ENCODE measurements at places on chromosomes 6 and 20. TPM values are rescaled to one million over a fixed set of nuclear protein-coding genes. Genes with fewer than 3 reads are reported as not detected.

DNA sequence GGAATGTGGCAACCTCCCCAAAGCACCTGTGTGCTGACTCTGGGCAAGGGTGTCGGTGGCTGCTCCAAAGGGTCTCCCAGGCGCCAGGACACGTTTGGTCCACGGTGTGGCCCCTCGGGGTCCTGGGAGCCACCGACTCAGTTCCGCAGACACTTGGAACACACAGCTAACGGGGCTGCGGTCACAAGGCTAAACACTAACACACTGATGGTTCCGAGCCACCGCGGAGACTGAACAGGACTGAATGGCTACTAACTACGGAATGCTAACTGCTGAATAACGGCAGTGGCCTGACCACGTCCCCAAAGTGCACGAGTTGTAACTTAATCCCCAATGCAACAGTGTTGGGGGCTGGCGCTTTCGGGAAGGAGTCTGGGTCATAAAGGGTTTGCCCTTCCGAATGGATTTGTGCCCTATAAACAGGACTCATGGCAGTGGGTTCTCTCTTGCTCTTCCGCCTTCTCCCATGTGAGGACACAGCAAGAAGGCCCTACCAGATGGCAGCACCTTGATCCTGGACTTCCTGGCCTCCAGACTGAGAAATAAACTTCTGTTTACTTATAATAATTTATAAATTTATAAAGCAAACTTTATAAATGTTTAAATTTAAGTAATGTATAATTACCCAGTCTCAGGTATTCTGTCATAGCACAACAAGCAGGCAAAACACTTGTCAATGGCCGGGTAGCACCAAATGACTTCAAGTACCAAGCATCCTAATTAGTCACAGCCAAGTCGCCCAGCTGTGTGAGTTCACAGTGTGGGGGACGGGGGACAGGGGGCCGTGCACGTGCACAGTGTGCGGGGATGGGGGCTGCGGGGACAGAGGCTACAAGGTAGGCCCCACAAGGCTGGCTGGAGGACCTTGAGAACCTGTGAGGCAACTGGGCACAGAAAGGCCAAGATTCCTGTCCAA lies 2.3 kb upstream of the EEF1A2 start:
- DNase-seq = no peak
- H3K4me3 ChIP-seq = no peak overlapping the region
- H3K27me3 ChIP-seq = peaks cover 48% of the 10 kb centered on the region
- H3K36me3 ChIP-seq = no peaks in the 10 kb centered on the region
- H3K27ac ChIP-seq = no peak overlapping the region

GRCh38 chr6:130602151-130602770 lies 224.9 kb upstream of the SMLR1 start:
- peak; percentile 98 for DNase-seq
- no peak overlapping the region for H3K4me3 ChIP-seq
- no peaks in the 10 kb centered on the region for H3K27me3 ChIP-seq
- peak overlapping the region; percentile 90 for H3K27ac ChIP-seq
- no peaks in the 10 kb centered on the region for H3K36me3 ChIP-seq

DNA sequence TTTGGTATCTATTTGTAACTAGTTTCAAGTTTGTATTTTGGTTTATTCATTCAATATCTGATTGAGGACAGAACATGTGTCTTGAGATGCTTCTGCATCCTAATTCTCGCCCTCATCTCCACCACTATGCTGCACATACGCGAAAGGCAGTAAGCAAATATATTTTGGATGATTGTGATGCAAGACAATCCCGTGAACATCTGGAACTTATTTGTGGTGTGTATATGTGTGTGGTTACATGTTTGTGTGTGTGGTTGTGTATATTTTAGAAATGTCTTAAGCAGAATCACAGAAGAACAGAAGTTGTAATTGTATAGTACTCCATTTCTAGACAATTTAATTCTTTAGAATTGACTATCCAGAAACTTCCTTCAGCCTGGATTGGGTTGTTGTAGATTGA lies 35.1 kb upstream of the RNF144B start:
- H3K36me3 ChIP-seq = no peaks in the 10 kb centered on the region
- H3K27ac ChIP-seq = no peak overlapping the region
- H3K4me1 ChIP-seq = peaks cover 2% of the 10 kb centered on the region
- no peaks in the 10 kb centered on the region for H3K27me3 ChIP-seq

GRCh38 chr6:79670789-79671188 lies 39.7 kb downstream of the SH3BGRL2 start:
- no peaks in the 10 kb centered on the region for H3K36me3 ChIP-seq
- peaks cover 5% of the 10 kb centered on the region for H3K4me1 ChIP-seq
- H3K27ac ChIP-seq = no peak overlapping the region
- no peak for DNase-seq
- no peaks in the 10 kb centered on the region for H3K27me3 ChIP-seq

- H3K36me3 ChIP-seq = no peaks in the 10 kb centered on the region
- H3K4me3 ChIP-seq = no peak overlapping the region
- no peak for DNase-seq
- H3K4me1 ChIP-seq = no peaks in the 10 kb centered on the region
Measured at GRCh38 chr20:2707353-2708072, 14.9 kb downstream of the EBF4 start.

- H3K4me1 ChIP-seq = 0 out of 2 replicates have a peak, but pooled peaks cover 2% of the 10 kb centered on the region
- peaks cover 5% of the 10 kb centered on the region for H3K27me3 ChIP-seq
- no peak overlapping the region for H3K27ac ChIP-seq
- no peak overlapping the region for H3K4me3 ChIP-seq
- H3K36me3 ChIP-seq = no peaks in the 10 kb centered on the region
- no peak for DNase-seq
Measured at GRCh38 chr20:44858606-44859360, 26.7 kb upstream of the YWHAB start.

- no peak overlapping the region for H3K4me3 ChIP-seq
- no peak overlapping the region for H3K27ac ChIP-seq
- H3K36me3 ChIP-seq = no peaks in the 10 kb centered on the region
- peaks cover 10% of the 10 kb centered on the region for H3K4me1 ChIP-seq
Measured at GRCh38 chr6:89032599-89032998, 48.0 kb upstream of the PNRC1 start.

GRCh38 chr6:35148167-35148741 lies 7.1 kb upstream of the TCP11 start:
- peak; percentile 77 for DNase-seq
- H3K27me3 ChIP-seq = no peaks in the 10 kb centered on the region
- H3K36me3 ChIP-seq = no peaks in the 10 kb centered on the region
- H3K4me1 ChIP-seq = peaks cover 20% of the 10 kb centered on the region
- no peak overlapping the region for H3K4me3 ChIP-seq

GRCh38 chr6:33652002-33652401 lies 30.9 kb downstream of the ITPR3 start:
- no peaks in the 10 kb centered on the region for H3K4me1 ChIP-seq
- no peak overlapping the region for H3K4me3 ChIP-seq
- no peaks in the 10 kb centered on the region for H3K27me3 ChIP-seq
- DNase-seq = no peak

GRCh38 chr6:36265744-36266143 lies 4.1 kb upstream of the PNPLA1 start:
- peaks cover 51% of the 10 kb centered on the region for H3K27me3 ChIP-seq
- H3K36me3 ChIP-seq = no peaks in the 10 kb centered on the region
- DNase-seq = no peak
- no peak overlapping the region for H3K4me3 ChIP-seq

GRCh38 chr6:1911474-1911873 lies 301.8 kb downstream of the FOXC1 start:
- no peaks in the 10 kb centered on the region for H3K36me3 ChIP-seq
- no peak overlapping the region for H3K27ac ChIP-seq
- no peak overlapping the region for H3K4me3 ChIP-seq
- no peaks in the 10 kb centered on the region for H3K27me3 ChIP-seq

- DNase-seq = peak; percentile 69
- no peaks in the 10 kb centered on the region for H3K36me3 ChIP-seq
- H3K27me3 ChIP-seq = peaks cover 18% of the 10 kb centered on the region
- H3K4me3 ChIP-seq = no peak overlapping the region
- H3K27ac ChIP-seq = no peak overlapping the region
Measured at GRCh38 chr20:64188682-64189529, 24.7 kb downstream of the MYT1 start.

DNA sequence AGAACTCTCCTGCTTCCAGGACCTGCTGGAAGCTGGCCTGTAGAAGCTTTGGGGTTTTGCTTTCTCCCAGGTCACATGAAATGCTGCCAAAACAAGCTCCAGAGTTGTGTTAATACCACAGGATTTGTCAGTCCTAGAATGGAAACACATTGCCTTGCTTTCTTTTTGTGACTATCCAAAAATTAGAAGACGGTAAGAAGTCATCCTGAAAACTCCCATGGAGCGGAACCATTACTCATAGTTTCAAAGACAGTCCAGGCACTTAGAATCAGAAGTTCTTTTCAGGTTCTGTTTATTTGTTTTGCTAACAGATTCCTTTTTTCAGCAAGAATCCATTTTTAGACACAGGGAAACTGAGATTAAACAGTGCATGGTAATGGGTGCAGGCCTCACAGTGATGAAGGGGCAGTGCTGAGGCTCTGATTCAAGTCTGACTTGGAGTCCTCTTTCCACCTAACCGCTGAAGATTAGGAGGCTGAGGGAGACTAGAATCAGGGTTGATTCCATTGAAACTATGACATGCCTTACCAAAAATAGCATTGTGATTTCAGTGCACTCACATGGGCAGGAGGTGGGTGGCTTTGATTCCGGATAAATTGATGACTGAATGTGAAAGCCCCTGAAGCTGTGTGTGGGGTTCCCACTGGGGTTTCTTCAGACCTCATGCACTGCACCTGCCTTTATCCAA lies 72.2 kb upstream of the NAA20 start:
- H3K4me1 ChIP-seq = peaks cover 17% of the 10 kb centered on the region
- peak; percentile 67 for DNase-seq
- peaks cover 21% of the 10 kb centered on the region for H3K36me3 ChIP-seq
- no peak overlapping the region for H3K4me3 ChIP-seq
- H3K27ac ChIP-seq = peak overlapping the region; percentile 2
- H3K27me3 ChIP-seq = no peaks in the 10 kb centered on the region

- DNase-seq = no peak
- H3K27me3 ChIP-seq = no peaks in the 10 kb centered on the region
- H3K36me3 ChIP-seq = no peaks in the 10 kb centered on the region
- H3K4me3 ChIP-seq = no peak overlapping the region
- peaks cover 19% of the 10 kb centered on the region for H3K4me1 ChIP-seq
- peak overlapping the region; percentile 24 for H3K27ac ChIP-seq
Measured at GRCh38 chr6:2633736-2634135, 117.0 kb downstream of the MYLK4 start.

DNA sequence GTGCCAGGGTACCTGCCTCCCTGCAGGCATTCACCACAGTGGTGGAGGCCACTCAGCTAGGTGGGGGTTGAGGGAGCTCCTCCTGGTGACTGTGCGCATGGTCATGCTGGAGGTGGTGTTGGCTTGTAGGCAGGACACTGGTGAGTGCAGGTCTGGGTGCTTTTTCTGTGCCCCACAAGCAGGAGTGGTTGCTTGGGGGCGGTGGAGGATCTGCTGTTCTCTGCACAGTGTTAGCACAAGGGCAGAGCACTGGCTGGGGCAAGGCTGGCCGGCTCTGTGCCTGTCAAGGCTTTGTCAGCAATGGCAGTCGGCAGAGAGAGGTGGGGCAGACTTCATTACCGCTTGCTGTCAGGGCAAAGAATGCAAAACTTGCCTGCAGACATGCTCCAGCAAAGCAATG lies 632.1 kb upstream of the ID4 start:
- DNase-seq = no peak
- H3K27me3 ChIP-seq = no peaks in the 10 kb centered on the region
- H3K4me1 ChIP-seq = no peaks in the 10 kb centered on the region
- H3K4me3 ChIP-seq = no peak overlapping the region

DNA sequence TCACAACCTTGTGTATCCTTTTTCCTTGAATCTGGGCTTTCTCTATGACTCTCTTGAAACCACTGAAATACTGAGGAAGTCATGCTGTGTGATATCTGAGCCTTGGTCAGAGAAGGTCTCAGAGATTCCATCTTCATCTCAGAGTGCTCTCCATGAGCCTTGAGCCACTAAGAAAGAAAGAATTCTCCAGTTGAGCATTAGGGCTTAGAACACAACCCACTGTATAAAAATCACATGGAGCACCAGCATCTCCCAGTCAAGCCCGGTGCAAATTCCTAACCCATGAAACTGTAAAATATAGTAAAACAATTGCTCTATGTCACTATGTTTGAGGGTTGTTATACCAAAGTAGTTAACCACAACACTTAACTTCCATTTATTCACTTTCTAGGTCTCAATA lies 181.4 kb downstream of the MOXD1 start:
- no peaks in the 10 kb centered on the region for H3K36me3 ChIP-seq
- no peaks in the 10 kb centered on the region for H3K27me3 ChIP-seq
- no peaks in the 10 kb centered on the region for H3K4me1 ChIP-seq
- H3K4me3 ChIP-seq = no peak overlapping the region
- H3K27ac ChIP-seq = no peak overlapping the region
- no peak for DNase-seq

DNA sequence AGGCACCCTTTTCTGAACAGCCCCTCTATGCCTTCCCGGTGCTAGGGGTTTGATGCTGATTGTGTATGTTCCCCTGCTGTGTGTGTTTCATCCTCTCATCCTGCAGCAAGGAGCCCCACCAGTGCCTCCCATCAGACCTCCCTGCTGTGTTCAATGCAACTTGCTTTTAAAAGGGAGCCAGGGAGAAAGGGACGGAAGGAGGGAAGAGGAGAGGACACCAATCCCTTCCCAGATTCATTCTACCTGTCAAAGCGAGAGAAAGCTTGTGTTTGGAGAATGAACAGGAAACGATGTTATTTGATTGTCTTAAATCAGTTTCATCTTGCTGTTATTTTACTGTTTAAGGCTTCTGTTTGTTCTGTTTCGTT lies 259.2 kb downstream of the ADGB start:
- H3K27me3 ChIP-seq = no peaks in the 10 kb centered on the region
- H3K4me3 ChIP-seq = no peak overlapping the region
- no peaks in the 10 kb centered on the region for H3K36me3 ChIP-seq
- H3K4me1 ChIP-seq = peaks cover 3% of the 10 kb centered on the region

- no peak overlapping the region for H3K27ac ChIP-seq
- peaks cover 53% of the 10 kb centered on the region for H3K27me3 ChIP-seq
- H3K4me1 ChIP-seq = no peaks in the 10 kb centered on the region
- no peaks in the 10 kb centered on the region for H3K36me3 ChIP-seq
- no peak for DNase-seq
Measured at GRCh38 chr20:45997187-45997586, 11.5 kb upstream of the MMP9 start.

GRCh38 chr20:23446505-23446904 lies 6.2 kb downstream of the CST11 start:
- peaks cover 2% of the 10 kb centered on the region for H3K27me3 ChIP-seq
- DNase-seq = peak; percentile 21
- no peak overlapping the region for H3K4me3 ChIP-seq
- no peak overlapping the region for H3K27ac ChIP-seq

GRCh38 chr6:134437376-134437775 lies 119.5 kb upstream of the SGK1 start:
- H3K36me3 ChIP-seq = no peaks in the 10 kb centered on the region
- DNase-seq = peak; percentile 75
- H3K27ac ChIP-seq = no peak overlapping the region
- H3K4me3 ChIP-seq = no peak overlapping the region

Gene PLCB1
- polyA plus RNA-seq = 4.4 TPM

Gene NKX2-2
- polyA plus RNA-seq = not detected

Gene DACT2
- polyA plus RNA-seq = not detected

Gene COX4I2
- not detected for polyA plus RNA-seq

Gene PGC
- not detected for polyA plus RNA-seq

Gene FKBP1C
- 3.1 TPM for polyA plus RNA-seq

Gene SNHG17
- 38.2 TPM for polyA plus RNA-seq

Gene FRS3
- 4.3 TPM for polyA plus RNA-seq

Gene TFAP2C
- polyA plus RNA-seq = 0.05 TPM

Gene HLA-DQB1
- not detected for polyA plus RNA-seq

All from IMR-90 (cell line).